ENCODE measurements at places on chromosomes 6 and 20.

GRCh38 chr20:40499391-40499790 lies 189.6 kb downstream of the MAFB start:
- DNase-seq = no peak

- DNase-seq = no peak
These were observed 1.9 kb downstream of the GCNT2 start for GRCh38 chr6:10522929-10523573.

GRCh38 chr6:131163886-131164285 lies 28.6 kb downstream of the AKAP7 start:
- DNase-seq = no peak

GRCh38 chr6:157060440-157060952 lies 262.8 kb downstream of the TMEM242 start:
- DNase-seq = no peak

- no peak for DNase-seq
These were observed 33.5 kb upstream of the MCM9 start for GRCh38 chr6:118968416-118968815.

DNA sequence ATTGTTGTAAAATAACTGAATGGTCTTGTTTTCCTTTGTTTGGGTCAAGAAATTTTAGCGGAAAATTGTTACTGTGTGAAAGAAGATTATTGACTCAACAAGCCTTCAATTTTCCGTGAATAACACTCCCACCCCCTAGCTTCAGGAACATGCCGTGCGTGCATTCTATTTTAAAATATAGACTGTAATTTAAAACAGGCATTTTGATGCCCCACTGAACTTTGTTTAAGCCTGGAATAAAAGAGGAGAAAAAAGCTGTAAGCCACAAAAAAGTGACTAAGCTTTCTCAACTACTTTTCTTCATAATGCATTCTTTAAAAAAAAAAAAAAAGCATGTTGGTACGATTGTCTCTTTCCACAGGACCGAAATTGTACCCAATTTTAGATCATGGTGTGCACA lies 166.0 kb downstream of the ARID1B start:
- DNase-seq = no peak

DNA sequence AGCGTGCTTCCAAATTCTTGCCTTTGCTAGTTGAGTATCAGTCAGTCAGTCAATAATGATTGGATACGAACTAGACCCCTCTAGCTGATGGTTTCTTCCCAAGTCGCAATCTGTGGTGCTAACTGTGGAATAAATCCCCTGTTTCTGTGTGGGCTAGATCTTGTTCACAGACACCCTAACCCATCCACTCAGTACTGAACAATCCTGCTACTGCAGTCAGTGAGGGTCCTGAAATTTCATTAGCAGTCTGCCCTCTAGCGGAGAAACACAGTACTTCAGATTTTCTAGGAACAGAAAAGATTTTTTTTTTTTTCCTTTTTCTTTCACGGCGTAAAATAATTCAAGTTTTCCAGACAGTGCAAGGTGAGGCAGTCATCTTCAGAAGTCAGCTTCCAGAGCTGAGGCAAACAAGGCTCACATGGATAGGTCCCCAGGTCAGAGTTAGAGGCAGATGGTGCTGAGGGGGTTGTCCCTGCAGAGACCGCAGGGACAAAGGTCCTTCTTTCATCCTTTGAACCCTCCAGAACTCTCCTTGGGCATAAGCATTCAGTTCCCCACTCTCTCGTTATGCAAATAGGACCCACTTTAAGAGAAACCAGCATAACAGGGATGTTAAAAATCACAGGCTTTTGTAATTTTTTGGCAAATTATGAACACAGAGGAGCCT lies 119.6 kb downstream of the SCML4 start:
- peak; percentile 66 for DNase-seq

DNA sequence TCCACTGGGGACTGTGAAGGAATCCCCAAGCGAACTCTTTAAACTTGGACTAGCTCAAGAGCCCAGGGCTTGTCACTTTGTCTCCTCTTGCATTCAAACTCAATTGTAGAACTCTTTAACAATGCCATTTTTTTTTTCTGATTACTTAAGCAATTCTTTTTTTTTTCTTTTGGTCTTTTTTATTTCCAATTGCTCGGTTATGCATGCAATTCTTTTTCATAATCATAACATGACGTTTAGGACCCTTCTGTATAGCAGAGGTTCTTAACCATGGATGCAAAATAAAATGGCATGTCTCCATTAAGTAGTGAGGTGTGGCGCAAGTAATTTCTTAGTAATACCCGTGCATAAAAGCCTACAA lies 466 bp upstream of the BFSP1 start:
- no peak for DNase-seq

DNA sequence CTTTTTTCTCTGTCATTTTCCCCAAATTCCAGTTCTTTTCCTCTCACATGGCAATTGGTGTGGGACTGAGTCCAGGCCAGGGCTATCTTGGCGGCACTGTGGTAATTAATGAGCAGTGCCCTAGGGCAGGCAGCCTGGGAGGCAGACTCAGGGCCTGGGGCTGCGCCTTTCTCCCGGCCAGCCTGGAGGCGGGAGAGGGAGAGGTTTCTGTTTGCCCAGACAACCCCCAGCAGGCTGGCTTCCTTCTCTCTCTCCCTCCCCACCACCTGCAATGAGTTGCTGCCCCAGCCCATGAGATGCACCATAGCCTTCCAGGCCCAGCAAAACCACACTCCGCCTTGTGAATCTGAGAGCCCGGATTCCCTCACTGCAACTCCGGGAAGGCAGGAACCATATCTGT lies 15.1 kb upstream of the CCDC167 start:
- no peak for DNase-seq

- DNase-seq = no peak
These were observed 38.3 kb upstream of the LTV1 start for GRCh38 chr6:143804835-143805239.

GRCh38 chr6:52331793-52332457 lies 30.0 kb upstream of the PAQR8 start:
- DNase-seq = no peak

- DNase-seq = no peak
These were observed 472.3 kb upstream of the CITED2 start for GRCh38 chr6:139846538-139847456.

DNA sequence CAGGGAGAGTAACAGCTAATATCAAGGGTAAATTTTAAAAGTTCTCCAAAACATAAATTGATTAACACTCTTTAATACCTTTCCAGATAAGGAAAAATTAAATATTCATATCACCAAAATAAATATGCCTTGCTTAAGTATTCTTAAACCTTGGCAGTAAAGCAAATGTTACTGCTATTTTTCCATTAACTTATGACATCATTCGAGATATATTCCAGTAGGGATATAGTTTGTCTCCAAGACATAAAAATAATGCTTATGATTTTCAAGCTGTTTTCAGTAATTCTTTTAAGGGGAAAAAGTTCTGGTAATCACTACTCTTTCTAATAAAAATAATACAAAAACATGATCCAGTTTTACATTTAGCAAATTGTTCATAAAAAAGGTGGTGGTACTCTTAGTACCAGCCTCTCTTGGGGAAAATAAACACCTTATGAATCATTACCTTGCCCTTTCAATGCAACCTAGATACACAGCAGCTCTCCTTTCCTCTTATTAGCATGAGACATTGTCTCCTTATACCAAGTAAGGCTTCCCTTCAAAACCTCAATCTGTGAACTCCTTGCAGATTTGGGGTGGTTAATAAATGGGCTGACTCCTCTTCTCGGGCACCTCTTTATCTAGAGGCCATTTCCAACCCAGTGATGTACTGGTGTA lies 31.5 kb upstream of the LTV1 start:
- DNase-seq = no peak

- DNase-seq = peak; percentile 4
These were observed 55.2 kb upstream of the CITED2 start for GRCh38 chr6:139429580-139430145.

All from neural crest cell (in vitro differentiated cells).